ENCODE measurements at places on chromosomes 2 and 18. TPM values are rescaled to one million over a fixed set of nuclear protein-coding genes. Genes with fewer than 3 reads are reported as not detected.

The KIF5C gene
- total RNA-seq = 0.66 TPM

The TEX44 gene
- total RNA-seq = not detected

The EN1 gene
- total RNA-seq = under 0.01 TPM

The ICOS gene
- total RNA-seq = not detected

The BCS1L gene
- total RNA-seq = 49.9 TPM

The CD302 gene
- total RNA-seq = 7.1 TPM

The IGFBP2 gene
- 136 TPM for total RNA-seq

The GRP gene
- not detected for total RNA-seq

The SNTG2 gene
- 0.11 TPM for total RNA-seq

The IL36A gene
- total RNA-seq = not detected

The DOCK10 gene
- total RNA-seq = 113 TPM
